ENCODE measurements at places on chromosomes 7 and 10.

- DNase-seq = no peak
Measured at GRCh38 chr7:29891766-29892165, 85.5 kb downstream of the WIPF3 start.

DNA sequence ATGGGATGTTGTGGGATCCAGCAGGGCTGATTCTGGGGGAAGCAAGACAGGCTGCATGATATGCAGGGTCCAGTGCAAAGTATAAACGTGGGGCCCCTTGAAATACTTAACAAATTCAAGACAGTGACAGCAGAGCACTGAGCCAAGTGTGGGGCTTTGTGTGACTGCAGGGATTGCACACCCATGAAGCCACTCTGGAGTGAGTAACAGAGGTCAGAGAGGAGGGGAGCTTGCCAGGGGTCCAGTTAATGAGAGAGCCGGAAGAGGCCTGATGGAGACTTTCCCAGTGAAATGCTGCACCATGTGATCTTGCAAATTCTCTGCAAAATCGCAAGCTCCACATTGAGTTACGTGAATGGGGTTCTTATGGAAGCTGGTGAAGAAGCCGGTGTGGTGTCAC is 5.6 kb downstream of the NPVF start:
- no peak for DNase-seq

GRCh38 chr7:114048386-114049235 is 129.8 kb upstream of the PPP1R3A start:
- no peak for DNase-seq

- no peak for DNase-seq
Measured at GRCh38 chr10:1400101-1401070, 336.9 kb downstream of the ADARB2 start.

DNA sequence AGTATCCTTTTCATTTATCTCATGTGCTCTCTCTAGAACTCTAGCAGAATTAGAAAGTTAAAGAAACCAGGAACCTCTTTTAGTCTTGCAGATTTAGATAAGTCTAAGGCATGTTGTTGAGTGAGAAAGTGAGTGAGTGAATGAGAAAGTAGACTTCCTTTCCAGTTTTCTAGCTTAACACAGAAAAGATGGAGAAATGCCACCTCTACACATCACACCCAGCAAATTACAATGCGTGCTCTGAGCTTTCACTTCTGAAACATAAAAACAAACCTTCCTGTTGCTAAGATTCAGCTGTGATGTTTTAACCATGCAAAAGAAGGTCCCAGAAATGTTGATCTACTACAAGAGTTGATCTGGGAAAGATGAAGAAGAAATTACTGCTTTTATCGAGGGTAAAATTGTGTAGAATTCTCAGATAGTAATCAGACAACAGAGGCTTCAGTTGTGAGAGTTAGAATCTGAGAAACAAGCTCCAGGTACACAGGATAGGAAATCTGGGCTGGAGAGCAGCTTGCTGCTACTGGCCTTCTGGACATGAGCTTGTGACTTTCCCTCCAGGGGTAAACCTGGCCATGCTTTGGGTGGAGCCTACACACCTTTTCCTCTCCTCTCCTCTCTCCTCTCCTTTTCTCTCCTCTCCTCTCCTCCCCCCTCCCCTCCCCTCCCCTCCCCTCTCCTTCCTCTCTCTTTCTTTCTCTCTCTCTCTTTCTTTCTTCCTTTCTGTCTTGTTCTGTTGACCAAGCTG is 4.6 kb downstream of the CYP3A5 start:
- no peak for DNase-seq

DNA sequence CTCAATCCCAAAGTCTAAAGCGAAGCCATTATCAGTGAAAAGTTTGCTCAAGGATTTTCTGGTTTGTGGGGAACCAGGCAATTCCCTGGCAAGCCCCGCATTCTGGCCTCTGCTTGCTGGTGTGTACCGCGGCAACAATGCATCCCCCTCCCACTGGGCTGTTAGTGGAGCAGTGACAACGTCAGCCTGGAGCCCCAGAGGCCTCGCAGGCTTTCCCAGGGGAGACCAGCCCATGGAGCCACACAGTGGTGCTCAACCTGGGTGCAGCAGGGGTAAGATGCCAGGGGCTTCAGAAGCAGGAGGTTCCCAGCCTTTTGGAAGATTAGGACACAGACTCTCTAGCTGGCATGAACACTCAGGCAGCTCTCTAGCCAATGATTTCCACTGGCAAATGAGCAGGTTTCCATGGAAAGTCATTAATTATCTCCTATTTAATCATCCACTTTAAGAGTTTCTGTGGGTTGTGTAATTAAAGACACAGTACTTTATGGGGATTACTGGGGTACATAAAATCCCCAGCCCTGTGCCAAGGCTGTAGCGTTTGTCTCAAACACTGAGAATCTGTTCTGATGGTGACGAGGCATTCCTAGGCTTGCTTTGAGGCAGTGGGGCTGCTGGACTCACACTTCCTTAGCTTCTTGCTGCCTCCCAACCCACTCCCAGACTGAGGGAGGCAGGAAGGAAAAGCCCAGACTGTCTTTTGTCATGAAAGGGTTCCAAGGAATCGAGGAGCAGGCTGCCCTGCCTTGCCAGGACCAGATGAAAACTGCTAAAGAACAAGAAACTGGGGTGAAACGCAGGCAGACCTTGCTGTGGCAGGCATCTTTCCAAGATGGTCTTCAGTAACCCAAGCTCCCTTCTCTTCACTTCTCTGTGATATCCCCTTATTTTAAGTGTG is 411.9 kb upstream of the SHH start:
- DNase-seq = no peak

DNA sequence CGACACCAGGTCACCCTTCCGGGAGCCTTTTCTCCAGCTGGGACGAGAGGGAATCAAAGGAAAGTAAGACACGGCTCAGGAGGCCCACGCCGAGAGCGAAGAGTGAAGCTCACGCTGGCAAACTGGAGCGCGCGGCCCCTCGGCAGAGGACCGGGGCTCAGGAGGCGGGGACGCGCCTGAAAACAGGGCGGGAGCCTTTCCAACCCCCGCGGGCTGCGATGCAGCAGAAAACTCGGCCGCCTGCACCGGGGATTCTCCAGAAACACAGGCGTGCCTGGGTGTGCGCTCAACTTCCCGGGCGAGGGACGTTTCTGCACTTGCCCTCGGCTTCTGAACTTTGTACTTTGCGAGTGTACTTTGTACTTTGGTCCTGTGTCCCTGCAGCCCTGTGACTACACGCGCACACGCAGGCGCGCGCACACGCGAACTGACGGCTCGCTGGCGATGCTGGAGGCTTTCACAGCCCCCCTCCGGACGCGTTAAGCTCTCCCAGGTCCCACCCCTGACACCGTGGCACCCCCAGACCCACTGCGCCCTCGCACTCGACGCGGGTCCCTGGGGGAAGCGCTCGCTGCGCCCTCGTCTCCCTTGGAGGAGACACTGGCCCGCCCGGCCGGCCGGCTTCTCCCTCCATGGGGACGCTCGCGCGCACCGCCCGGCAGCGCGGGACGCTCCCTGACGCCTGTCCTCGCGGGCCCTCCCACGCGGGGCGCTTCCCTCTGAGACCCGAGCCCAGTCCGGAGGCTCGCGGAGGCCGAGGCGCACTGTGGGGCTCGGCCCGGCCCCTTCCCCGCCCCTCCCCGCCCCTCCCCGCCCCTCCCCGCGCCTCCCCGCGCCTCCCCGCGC is 588 bp upstream of the PAOX start:
- DNase-seq = peak; percentile 60

DNA sequence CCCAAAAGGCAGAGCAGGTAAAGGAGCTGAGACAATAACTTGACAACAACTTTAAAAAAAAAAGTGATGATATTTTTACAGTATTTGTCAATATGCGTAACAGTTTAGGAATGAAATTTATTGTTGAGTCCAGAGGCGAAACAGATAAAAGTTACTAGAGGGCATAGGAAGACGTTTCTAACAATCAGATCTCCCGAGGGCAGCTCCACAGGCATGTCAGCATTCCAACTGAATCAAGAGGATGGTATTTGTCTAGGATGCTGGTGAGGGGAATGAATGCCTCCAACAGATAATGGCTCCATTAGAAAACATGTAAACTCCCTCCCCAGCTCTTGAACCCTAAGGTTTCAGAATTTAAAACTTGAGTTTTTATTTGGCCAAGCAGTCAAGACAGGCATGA is 733.9 kb upstream of the SORCS1 start:
- DNase-seq = no peak

DNA sequence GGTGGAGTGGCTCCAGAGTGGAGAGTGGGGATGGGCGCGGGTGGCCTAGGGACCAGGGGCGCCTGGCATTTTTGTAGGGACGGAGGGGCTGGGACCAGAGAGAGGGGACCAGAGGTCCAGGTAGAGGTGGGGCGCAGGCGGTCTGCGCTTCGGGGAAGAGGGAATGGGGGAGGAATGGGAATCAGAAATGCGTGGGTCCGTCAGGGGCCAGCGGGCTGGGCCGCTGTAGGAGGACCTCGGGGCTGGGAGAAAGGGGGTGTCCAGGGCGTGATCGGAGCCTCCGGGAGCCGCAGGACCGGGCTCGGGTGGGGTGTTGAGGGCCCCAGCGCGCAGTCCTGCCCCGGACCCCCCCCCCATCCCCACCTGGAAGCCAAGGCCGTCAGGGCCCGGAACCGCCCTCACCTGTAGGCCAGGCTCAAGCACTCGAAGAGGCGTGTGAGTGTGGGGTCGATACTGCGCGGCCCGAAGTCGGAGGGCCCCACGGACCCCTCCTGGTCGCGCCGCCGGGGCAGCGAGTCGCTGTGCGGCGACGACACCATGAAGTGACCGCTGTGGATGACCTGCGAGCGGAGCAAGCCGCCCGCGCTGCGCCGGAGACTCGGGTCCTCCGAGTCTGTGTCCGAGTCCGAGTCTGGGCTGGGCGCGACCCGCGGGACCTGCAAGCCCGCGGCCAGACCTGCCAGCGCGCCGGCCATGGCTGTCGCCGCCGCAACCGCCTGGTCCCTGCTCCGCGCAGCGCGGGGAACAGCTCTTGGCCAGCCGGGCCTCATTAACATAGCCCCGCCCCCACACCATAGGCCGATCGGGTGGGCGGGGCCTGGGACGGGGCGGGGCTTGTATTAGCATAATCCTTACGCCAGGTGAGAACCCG is at the start of gene MLXIPL:
Gene MLXIPL (minus strand): TSS at position 725 of the 871 bp plus-strand sequence. CDS start 30 bp downstream, at position 695.
- DNase-seq = no peak

DNA sequence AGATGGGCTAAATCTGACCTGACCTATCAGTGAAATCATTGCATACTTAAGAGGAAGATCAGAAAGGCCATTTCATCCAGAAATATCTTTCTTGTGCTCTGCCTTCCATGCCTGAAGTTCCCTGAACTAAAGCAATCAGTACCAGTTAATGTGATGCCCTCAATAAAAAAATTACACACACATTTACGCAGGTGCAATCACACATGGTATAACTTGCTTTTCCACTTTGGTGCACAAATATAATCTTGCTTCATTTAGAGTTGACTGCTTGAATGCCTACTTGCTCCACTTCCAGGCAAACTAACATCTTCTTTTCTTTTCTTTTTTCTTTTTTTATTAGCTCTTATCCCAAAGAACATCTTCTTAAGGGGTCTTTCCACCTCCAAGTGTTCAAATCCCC is 58.3 kb upstream of the KIF5B start:
- DNase-seq = no peak

- no peak for DNase-seq
Measured at GRCh38 chr7:80272560-80273239, 138.1 kb downstream of the GNAI1 start.

GRCh38 chr10:49508249-49508648 is 30.7 kb downstream of the ERCC6 start:
- no peak for DNase-seq

DNA sequence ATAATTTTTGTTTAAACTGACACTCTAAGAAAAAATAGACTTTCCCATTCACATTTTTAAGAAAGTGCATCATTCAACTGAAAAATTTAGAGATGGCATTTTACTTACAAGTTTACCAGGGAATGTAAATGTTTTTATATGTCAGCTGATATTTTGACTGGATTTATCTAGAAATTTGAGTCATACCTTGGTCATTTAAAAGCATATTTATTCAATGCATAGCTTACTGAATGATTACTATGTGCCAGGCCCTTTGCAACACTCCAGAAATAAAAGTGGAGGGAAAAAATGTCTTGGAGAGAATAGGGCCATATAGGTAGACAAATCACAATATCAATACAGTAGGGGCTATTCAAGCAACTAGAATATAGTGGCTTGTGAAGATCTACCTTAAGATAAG is 98.4 kb upstream of the FAM3C start:
- DNase-seq = no peak

- DNase-seq = no peak
Measured at GRCh38 chr7:130135208-130136205, 65.2 kb downstream of the KLHDC10 start.

- DNase-seq = no peak
Measured at GRCh38 chr7:24334627-24335026, 50.6 kb downstream of the NPY start.

GRCh38 chr7:130721486-130722277 is 12.3 kb downstream of the KLF14 start:
- DNase-seq = peak; percentile 55

- DNase-seq = no peak
Measured at GRCh38 chr10:43120929-43121314, 17.3 kb upstream of the CSGALNACT2 start.

GRCh38 chr7:134587750-134588149 is 38.8 kb downstream of the AKR1B15 start:
- no peak for DNase-seq

DNA sequence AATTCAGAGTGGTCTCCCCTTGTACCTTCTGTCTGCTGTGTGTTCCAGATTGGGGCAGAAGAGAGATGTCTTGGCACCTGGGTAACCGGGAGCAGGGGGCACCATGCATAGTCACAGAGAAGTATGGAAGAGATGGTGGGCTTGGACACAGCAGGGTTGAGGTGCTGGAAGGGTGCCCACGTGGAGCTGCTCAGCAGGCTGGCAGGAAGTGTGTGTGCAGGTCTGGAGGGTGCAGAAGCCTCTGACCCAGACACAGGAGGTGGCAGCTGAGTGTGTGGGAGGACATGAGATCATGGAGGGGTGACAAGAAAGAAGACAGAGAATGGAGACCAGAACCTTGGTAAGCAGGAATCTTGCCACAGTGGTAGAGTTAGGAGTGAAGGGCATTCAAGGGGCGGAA is 42.3 kb upstream of the DUSP5 start:
- DNase-seq = no peak

- DNase-seq = no peak
Measured at GRCh38 chr7:124029396-124030188, 3.3 kb downstream of the TMEM229A start.

- no peak for DNase-seq
Measured at GRCh38 chr10:99344715-99345114, 15.6 kb downstream of the CNNM1 start.

DNA sequence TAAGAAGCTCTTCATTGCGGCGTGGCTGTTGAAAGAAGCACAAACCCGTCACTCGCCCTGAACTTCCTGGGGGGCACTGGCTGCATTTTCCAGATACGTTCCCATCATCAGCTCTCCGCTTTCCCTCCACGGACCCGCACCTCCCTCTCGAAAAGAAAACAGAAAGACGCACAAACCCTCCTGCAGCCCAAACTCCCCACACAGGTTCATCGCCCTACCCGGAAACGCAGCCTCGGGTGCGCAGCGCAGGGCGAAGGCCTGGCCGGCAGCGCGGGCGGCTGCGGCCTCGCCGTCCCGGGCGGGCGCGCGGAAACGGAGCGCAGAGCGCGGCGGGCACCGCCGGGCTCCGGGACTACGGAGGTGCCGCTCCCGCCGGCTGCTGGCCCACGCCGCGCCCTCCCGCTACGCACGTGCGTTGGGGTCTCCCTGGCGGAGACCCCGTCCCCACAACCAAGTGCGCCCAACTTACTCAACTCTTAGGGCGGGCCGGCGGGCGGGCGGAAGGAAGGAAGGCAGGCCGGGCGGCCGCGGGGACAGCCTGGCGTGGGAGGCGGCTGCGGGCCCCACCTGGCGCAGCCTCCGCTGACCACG is 822 bp downstream of the ZNF800 start:
- no peak for DNase-seq

Measured in substantia nigra (tissue), 51 donors.